ENCODE measurements at places on chromosomes 5 and 9.

GRCh38 chr5:146758938-146759337, 119.6 kb downstream of the PPP2R2B start:
- no peak for DNase-seq

DNA sequence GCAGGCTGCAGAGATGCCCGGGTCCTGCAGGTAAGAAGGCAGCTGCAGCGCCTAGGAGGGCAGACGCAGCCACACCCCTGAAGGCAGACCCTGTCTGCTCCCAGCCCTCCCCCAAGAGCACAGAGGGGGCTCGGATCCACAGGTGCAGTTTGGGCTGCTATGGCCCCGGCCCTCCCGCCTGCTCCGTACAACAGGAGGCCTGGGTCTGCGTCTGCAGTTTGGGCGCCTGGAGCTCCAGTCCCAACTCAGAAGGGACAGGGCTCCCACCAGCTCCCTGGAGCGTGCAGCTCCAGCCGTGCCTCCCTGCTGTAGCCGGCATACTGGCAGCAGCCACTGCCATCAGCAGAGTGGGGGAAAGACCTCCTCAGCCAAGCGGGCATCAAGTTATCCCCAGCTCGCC, 30.5 kb downstream of the BTNL9 start:
- no peak for DNase-seq

- DNase-seq = no peak
Measured at GRCh38 chr5:126976520-126977172, 53.7 kb downstream of the MARCHF3 start.

DNA sequence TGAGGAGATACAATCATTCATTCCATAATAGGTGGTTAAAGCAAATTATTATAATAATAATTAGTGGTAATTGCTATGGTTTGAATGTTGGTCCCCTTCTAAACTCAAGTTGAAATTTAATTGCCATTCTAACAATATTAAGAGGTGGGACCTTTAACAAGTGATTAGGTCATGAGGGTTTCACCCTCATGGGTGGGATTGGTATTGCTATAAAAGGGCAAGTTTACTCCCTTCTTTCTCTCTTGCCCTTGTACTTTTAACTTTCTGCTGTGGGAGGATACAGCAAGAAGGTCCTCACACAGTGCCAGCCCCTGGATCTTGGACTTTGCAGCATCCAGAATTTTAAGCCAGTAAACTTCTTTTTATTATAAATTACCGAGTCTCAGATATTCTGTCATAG, 101.9 kb upstream of the PARP8 start:
- no peak for DNase-seq

GRCh38 chr5:17426104-17426749, 71.8 kb upstream of the TAF11L2 start:
- DNase-seq = no peak
